ENCODE measurements at places on chromosomes 1 and 21.

DNA sequence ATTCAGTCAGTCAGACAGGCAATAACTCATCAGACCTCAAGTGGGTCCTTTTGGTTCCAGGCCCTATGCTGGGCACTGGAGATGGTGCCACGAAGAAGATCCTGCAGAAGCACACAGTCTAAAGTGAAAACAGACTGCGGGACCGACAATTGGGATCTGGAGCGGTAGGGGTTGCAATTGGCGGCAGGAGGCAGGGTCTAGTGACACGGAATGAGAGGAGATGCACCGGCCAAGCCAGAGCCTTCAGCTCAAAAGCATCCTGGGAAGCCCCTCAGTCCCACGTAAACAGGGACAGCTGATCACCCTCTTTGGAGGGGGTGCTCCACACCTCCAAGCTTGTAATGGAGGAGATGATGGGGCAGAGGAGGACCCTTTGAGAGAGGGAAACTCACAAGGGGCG lies 56.2 kb downstream of the KLHDC7A start:
- no peak for DNase-seq

DNA sequence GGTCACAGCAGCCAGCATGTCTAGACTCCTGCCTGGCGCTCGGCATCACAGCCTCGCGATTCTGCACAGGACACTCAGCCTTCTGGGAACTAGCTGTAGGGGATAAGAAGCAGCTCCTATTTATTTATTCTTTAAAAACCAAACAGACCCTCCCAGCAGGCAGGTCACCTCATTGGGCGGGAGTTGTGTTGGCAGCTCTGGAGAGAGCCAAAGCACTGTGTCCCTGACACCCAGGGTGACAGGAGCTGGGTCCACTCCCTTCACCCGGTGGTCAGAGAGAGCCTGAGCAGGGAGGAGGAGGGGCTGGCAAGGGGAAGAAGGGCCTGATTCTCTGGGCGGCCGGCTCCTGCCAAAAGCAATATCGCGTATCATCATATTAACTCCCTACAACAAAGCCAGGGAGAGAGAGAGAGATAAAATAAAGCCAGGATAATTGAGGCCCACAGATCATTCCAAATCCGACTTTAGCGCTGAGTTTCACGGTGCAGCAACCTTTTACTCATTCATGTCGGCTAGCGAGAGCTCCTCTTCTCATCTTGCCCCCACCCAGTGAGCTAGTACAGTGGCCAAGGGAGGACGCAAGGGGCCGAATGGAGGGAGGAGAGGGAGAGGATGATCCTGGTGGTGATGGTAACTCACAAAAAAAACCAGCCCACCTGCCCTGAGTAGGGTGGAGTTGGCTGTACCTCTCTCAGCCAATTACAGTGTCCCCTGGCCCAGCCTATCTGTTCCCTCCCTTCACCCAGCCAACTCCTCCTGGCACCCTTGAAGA lies 79.8 kb upstream of the IFFO2 start:
- no peak for DNase-seq

GRCh38 chr1:236530959-236531358 lies 7.2 kb downstream of the LGALS8 start:
- no peak for DNase-seq

DNA sequence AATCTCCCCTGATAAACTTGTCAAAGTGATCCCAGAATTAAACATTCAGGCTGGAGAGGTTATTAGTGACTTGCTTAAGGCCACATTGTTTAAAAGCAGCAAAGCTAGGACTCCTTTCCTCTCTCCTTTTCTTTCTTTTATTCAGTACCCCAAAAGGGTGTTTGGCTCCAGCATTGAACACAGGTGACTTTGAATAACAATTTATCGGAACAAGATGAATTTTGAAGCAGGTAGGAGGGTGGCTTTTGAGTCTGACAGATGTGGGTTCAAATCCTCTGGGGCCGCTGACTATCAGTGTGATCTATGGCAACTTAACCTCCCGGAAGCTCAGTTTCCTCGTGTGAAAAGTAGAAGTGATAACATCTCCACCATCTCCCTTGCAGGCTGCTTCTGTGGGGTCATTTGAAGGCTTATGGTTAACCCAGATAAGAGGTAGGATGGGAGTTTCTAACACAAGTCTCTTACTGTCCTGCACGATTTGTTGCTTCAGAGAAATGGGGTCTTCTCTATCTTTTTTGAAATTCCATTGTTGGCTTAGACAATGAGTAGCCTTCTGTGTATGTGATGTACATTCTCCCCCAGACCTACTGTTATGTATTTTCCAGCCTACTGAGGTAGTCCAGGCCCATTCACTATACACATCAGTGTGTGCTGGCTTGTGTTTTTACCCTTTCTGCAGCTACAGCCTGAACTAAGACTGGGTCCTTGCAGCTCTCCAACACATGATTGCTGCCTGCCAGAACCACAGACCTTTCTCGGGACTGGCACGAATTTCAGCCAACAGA lies 29.0 kb downstream of the JUN start:
- no peak for DNase-seq

GRCh38 chr1:46717654-46718053 lies 1.3 kb downstream of the EFCAB14 start:
- DNase-seq = no peak

- no peak for DNase-seq
Observed at GRCh38 chr21:34343838-34344381, 19.9 kb upstream of the KCNE2 start.

- DNase-seq = no peak
Observed at GRCh38 chr1:163842571-163842970, 520.8 kb downstream of the NUF2 start.

All from occipital lobe (tissue), 3 donors.